ENCODE measurements at places on chromosomes 5 and 9.

DNA sequence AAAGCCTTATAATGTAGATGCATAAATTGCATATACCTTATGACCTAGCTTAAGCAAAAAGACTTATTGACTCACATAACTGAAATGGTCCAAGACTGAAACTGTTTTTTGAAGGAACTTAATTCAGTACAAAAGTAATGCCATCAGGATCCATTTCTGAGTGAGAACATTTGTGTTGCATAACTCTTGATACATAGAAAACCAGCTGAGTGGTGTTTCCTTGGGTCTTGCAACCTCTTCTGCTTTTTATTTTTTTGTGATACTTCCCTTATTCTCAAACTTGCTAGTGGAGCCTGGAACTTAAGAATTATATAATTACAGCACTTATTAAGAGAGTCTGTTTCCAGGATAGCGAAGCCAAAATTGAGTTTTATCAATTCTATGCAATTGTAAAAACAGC is 272.0 kb downstream of the MAN2A1 start:
- no peak for DNase-seq

GRCh38 chr5:2761921-2762488 is 10.5 kb upstream of the IRX2 start:
- no peak for DNase-seq

GRCh38 chr5:178392931-178393394 is 160.4 kb upstream of the PHYKPL start:
- DNase-seq, result no peak

- DNase-seq, result no peak
Observed at GRCh38 chr5:17267106-17267505, 49.7 kb downstream of the BASP1 start.

DNA sequence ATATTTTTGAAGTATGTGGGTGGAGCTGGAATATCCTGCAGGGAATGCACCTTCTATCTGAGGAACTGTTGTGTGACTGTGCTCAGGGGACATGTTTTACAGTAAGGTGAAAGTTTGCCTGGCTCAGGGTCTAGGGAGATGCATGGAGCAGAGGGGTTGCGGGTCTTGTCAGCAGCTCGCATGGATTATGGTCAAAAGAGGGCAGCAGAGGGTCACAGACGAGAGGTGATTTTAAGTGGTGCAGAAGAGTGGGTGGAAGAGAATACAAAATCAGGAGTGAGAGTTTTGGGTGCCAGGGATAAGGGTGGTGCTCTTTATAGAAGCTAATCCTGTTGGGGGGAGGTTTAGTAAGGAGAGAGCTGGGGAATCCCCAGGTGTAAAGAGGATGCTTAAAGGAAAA is 53.5 kb upstream of the GRIN3A start:
- peak; percentile 30 for DNase-seq

- DNase-seq, result no peak
Observed at GRCh38 chr5:353612-354580, 32.4 kb downstream of the AHRR start.

GRCh38 chr9:112894699-112895098 is 4.0 kb upstream of the SLC46A2 start:
- no peak for DNase-seq

DNA sequence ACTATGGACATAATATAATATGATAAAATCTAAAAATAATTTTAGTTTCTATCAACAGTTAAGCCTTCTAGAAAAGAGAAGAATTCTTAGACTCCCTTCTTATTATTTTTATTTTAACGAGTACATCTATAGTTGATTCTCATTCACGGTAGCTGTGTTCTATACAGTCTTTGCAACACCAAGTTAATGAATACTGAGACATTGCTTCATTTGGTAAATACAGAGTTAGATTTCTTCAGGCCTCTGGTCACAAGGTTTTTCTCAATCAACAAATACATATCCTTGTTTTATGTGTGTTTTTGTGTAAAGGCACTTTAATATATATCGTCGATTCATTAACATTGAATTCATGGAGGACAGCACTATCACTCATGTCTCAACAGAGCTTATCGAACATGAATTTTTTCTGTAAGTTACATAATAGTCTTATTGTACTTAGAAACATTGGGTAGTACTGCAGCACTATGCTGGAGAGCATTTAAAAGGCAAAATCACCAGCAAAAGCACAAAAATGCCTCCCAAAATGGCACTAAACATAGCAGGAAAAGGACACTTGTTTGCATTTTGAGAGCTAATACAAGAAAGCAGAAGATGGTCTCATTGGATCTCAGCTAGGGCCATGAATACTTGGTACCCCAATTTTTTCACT is 239.0 kb downstream of the FGF10 start:
- DNase-seq, result no peak

- no peak for DNase-seq
Observed at GRCh38 chr5:113689647-113690046, 176.2 kb downstream of the YTHDC2 start.

DNA sequence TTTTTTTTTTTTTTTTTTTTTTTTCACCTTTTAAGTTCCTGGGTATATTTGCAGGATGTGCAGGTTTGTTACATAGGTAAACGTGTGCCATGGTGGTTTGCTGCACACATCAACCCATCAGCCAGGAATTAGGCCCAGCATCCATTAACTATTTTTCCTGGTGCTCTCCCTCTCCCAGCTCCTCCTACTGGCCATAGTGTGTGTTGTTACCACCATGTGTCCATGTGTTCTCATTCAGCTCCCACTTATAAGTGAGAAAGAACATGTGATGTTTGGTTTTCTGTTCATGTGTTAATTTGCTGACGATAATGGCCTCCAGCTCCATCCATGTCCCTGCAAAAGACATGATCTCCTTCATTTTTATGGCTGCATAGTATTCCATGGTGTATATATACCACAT is 350.5 kb downstream of the MAN2A1 start:
- no peak for DNase-seq

Measured in activated CD4-positive, alpha-beta T cell treated with anti-CD3 and anti-CD28 coated beads for 48 hours (primary cell).